ENCODE measurements at places on chromosomes 2 and 18. TPM values are rescaled to one million over a fixed set of nuclear protein-coding genes. Genes with fewer than 3 reads are reported as not detected.

Gene NTSR2
- not detected for total RNA-seq

Gene RFX8
- 1.9 TPM for total RNA-seq

Gene SAG
- 0.05 TPM for total RNA-seq

Gene SKA1
- 34.6 TPM for total RNA-seq

Gene EFEMP1
- not detected for total RNA-seq

Gene ANKRD23
- total RNA-seq: 6.8 TPM

Gene SOCS6
- total RNA-seq: 1.7 TPM

Gene RTP5
- 0.09 TPM for total RNA-seq

Measured in activated naive CD4-positive, alpha-beta T cell treated with anti-CD3 and anti-CD28 coated beads, Interleukin-2, amount 50 U/mL, for 72 hours (primary cell).